GM12878 (cell line): ENCODE measurements at places on chromosomes 4 and X.

DNA sequence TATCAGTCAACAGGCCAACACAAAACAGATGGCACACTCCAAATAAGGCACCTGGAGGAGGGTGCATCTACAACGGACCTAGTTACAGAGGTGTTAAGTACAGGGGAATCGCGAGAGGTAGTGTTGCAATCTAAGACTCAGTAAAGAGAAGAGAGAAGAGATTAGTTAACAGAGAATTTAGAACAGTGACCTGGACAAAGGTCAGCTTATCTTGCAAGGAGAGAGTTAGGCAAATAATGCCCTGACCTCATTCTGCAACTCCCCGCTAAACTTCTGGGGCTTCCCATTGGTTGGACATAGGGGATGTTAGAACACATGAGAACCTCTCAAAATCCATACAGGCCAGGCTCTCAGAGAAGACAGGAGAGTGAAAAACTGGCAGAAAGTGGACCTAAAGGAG lies 289.4 kb upstream of the GK2 start:
- no peak for DNase-seq

- DNase-seq = no peak
Observed at GRCh38 chr4:105022811-105023667, 123.6 kb upstream of the TET2 start.

DNA sequence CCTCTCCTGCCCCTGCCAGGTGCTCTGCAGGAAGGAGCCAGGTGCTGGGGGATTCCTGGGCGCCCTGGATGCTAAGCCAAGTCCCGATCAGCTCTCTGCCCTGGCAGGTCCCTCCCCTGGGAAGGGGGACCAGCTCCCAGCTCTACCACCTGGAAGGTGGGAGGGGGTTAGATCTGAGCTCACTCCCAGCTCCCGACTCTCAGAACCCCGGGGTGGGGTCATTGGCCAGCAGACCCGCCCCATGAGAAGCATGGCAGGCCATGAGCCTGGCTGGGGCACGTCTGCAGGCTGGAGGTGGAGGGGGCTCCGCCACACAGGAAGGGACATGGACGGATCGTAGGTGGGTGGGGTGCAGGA lies 83.4 kb upstream of the NKX1-1 start:
- DNase-seq = no peak

- DNase-seq = no peak
Observed at GRCh38 chrX:70508296-70508911, 63.8 kb downstream of the DLG3 start.

DNA sequence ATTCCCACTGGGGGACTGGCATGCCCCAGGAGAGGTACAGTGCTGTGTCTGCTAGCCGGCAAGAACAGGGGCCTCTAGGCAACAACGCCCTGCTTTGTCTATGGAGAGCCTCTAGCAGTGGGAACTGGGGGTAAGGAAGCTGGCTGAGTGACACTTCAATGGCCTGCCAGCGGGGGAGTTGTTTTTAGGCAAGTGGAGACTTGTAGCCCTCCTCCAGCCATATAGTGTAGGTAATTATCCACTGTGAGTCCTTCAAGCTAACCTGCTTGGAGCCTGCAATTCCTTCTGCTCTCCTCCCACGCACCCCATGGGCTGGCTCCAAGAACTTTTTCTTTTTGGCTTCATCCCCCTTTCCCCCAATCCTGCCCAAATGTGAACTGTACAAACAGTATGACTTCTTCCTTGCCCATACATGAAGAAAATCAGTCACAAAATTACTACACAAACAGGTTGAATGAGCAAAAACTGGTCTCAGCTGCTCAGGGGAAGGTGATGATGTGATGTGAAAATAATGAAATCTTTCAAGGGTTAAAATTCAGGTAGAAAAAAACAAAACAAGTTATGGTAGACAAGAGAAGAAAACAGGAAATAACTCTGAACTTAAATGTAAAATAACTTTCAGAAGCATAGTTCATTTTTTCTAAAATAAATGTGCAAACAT lies 33.1 kb downstream of the LEF1 start:
- DNase-seq = no peak

DNA sequence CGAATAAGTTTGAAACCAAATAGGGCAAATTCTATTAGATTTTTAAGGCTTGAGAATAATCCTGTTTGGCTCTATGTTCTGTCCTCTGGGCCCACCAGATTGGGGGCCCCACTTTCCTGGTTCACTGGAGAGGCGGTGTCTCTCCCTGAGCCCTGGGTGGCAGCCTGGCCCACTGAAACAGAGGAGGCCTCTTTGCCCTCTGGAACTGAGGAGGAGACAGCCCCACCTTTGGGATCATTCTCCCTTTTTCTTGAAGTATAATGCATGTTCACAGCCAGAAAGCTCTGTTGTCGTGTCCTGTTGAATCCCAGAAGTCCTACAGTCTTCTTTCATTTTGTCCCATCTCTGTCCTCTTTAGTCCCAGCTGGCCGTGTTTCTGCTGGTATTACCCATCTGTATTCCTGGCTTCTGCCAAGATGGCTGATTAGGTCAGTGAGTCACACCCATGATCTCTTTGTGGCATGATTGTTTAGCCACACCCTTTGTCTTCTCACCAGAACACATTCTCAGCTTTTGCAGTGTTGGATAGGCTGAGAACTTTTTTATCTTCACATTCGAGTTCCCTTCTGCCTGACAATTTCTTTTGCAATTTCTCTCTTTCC lies 8.1 kb upstream of the TBC1D25 start:
- DNase-seq = no peak

DNA sequence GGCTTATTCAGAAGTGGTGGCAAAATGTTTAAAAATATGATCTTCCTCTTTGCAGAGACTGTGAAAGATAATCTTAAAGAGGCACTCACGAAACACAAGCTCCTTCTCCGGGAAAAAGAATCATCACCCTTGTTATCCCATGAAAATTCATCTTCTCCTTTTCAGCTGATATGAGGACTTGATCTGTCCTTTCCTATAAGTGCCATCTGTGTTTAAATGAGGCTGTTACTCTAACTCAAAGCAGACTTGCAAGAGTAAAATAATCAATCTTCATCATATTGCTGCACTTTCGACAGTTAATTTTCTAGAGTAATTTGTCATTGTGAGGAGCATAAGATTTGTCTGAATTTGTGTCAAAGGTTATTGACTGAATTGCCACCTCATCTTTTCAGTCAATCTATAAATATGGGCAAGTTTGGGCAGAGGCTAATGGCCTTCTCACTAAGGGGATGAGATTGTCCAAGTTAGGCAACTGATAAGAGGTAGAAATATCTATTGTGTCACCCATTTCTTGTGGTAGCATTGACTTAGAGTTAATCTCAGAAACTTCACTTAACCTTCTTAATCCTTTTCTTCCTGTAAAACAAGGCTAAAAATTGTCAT lies 452.9 kb downstream of the GRXCR1 start:
- no peak for DNase-seq

- no peak for DNase-seq
Observed at GRCh38 chr4:113411496-113411938, 350.0 kb downstream of the CAMK2D start.

DNA sequence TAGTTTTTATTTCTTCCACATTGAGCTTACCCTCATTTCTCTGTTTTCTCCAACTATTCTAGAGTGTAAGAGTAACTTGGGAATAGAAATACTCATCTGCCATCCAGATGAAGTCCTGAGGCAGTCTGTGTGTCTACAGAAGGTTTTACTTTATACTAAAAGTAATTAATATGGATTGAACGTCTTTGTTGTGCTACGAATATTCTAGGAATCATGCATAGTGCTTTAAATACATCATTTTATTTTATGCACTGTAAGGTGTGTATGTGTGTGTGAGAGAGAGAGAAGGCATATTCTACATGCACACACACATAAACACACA lies 305.7 kb downstream of the INPP4B start:
- DNase-seq = no peak

- DNase-seq = no peak
Observed at GRCh38 chr4:82780752-82781231, 17.8 kb downstream of the SCD5 start.

DNA sequence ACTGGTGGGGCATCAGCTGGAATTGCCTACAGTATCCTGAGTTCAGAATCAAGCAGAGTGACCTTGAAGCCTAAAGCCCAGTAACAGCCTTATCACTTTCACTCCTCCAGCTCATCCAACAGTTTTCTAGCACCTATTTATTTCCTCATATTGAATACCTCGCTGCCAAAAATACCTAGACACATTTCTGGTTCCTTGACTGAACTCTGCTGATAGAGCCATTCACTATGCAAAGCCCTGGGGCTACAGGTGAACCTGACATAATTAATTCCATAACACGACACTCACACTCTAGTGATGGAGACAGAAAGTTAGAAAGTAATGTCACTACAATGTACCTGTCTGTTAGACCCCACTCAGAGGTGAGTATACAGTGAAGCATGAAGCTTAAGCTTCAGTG lies 149.0 kb upstream of the STX18 start:
- no peak for DNase-seq
